ENCODE measurements at places on chromosomes 4 and X.

DNA sequence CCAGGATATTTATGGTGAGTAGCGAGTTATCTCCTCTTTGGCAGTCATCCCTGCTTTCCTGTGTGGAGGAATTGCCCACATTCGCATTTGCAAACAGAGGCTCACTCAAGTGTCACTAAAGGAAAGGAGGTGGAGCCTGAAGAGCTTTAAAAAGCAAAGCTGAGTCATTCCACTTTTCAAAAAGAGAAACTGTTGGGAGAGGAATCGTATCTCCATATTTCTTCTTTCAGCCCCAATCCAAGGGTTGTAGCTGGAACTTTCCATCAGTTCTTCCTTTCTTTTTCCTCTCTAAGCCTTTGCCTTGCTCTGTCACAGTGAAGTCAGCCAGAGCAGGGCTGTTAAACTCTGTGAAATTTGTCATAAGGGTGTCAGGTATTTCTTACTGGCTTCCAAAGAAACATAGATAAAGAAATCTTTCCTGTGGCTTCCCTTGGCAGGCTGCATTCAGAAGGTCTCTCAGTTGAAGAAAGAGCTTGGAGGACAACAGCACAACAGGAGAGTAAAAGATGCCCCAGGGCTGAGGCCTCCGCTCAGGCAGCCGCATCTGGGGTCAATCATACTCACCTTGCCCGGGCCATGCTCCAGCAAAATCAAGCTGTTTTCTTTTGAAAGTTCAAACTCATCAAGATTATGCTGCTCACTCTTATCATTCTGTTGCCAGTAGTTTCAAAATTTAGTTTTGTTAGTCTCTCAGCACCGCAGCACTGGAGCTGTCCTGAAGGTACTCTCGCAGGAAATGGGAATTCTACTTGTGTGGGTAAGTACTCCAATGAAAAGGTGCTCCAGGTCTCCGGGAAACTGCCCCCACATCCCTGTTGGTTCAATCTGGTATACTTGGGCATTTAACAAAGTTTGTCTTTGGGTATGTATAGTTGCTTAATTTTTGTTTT lies at the start of gene EGF:
Gene EGF (plus strand): TSS at position 178 of the 890 bp plus-strand sequence. CDS start 453 bp downstream, at position 631.
- no peak for DNase-seq

GRCh38 chr4:55439023-55439422 lies 43.3 kb downstream of the TMEM165 start:
- no peak for DNase-seq

DNA sequence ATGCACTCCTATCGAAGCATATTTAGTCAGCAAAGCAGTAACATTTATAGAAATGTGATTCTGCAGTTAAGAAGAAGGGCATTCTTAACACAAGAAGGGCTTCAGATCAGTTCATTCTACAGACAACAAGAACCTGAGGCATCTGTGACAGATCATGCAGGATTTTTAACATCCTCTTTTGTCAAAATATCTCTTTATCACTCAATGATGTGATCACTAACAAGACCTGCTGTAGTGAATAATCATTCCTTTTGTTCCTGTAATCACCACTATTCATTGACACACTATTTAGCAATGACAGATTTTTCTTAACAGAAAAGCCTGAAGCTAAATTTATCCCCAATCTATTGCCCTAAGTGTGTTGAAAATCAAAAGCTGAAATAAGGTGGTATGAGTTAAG lies 47.8 kb upstream of the ARHGAP24 start:
- DNase-seq = no peak

- no peak for DNase-seq
Measured at GRCh38 chr4:153809307-153809706, 20.4 kb upstream of the SFRP2 start.

GRCh38 chr4:123081971-123082370 lies 159.6 kb upstream of the NUDT6 start:
- DNase-seq = no peak

DNA sequence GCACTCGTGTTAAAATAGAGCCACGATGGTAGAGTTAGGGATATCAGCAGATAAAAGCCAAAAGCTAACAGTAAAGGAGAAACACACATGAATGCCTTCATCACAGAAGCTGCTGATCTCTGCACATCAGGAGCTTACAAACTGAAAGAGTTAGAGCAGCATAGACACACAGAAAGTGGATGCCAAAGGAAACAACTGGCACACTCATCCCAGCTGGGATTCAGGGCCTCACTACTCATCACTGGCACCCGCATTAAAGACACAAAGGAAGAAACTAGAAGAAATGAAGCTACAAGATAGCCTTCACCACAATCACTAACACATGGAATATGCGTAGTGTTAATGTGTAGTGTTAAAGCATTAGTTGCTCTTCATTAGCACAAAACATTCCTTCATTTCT lies 156.4 kb upstream of the TBL1X start:
- DNase-seq = no peak

DNA sequence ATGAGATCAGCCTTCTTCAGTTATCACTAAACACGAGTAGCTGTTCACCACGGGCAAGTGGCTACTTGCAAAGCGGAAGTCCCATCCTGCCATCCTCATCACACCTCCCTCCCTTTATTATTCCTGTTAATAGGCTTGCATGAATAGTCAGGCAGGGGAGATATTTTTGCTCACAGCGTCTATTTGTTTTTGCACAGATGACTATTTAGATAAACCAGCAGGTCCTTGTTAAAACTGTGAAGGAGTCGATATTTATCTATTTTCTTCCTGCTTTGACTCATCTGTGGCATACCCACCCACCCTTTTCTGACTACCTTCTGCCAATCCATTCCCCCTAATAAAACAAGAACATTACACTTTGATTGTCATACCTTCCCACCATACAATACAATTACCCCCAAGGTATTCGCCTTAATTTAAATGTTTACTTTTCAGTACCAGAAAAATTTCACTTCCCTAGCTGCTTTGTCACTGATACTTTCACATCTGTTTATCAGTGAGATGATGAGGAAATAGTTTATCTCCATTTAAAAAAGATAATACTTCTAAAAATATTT lies 96.6 kb upstream of the BANK1 start:
- DNase-seq = no peak

- DNase-seq = no peak
Measured at GRCh38 chrX:143694885-143695284, 25.7 kb downstream of the SPANXN2 start.

DNA sequence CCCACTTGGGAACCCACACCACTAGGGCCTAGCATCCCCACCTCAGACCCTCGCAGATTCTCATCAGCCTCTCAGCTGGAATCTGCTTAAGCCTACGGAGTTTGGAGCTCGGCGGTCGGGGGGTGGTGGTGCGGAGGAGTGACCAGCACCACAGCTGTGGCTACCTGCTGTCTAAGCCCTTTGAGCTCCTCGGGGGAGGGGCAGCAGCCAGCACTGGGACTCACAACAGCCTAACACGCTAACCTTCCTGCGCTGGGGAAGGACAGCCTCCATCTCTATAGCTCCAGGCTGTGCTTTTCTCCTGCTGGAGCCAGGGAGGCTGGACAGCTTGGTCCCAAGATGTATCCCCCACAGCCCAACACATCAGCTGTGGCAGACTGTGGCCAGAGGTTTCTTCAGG lies 281.5 kb downstream of the USP46 start:
- no peak for DNase-seq

- DNase-seq = no peak
Measured at GRCh38 chrX:39157796-39158195, 356.5 kb downstream of the MID1IP1 start.

GRCh38 chrX:39144956-39145355 lies 343.7 kb downstream of the MID1IP1 start:
- no peak for DNase-seq

- no peak for DNase-seq
Measured at GRCh38 chr4:71648448-71648847, 135.4 kb downstream of the GC start.

DNA sequence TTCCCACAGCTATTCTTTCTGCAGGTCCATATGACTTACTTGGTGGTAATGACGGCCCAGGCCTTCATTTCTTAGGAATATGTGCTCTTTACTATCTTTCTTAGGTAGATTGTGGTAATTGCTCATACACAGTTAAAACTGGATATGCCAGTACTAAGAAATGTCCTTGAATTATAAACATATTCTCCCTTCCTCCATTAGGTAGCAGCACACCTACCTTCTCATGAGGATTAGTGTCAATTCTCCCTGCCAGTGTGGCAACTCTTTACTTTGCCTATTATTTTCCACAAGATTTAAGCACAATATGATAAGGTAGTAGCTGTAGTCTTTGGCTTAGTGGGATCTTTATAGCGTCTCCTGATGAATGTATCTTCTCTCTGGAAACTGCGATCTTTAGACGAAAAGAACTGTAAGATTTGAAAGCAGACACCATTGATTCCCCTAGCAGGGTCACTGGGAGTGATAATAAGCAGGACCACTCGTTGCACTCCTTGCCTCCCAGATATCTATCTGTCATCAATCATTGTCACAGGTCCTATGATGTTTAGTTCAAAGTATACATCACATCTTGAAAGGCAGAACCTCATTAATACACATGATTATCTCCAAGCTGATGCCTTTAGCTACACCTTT lies 1240.7 kb downstream of the C4orf33 start:
- DNase-seq = no peak

DNA sequence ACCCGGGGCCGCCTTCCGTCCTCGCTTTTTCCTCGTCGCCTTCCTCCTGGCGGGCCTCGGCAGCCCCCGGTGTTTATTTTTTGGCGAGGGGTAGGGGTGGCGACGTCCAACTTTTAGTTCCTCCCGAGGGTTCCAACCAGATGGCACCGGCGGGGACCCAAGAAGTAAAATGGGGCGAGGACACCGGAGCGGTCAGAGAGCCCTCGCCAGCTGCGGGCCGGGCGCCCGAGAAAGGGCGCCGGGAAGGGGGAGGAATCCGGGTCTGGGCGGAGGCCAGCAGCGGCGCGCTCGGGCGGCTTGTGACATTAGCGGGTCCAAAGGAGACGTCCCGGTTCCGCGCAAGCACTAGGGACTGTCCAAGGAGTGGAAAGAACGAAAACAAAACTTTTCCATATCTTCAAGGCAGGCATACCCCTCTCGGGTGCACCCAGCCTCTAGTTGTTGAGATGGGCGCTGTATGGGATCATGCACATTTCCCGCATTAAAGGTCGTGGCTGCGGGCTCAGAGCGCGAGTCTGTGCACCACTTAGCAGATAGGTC lies 691 bp upstream of the USP46 start:
- DNase-seq = no peak

DNA sequence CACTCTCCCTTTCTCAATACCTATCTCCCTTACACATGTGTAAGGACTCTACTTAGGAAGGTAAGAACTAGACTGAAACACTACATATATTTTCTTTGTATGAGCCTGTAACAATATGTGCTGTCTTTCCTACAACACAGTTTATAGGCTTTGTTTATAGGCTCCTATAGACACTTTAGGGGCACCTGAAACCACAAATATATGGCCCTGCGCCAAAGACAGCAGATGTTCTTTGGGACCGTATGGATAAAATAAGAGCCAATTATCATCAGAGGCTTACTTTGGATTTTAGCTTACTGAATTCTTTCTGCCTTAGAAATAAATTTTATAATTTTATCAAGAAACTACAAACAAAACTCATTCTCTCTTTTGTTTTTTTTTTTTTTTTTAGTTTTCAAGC lies 16.6 kb upstream of the CXCL3 start:
- DNase-seq = no peak

DNA sequence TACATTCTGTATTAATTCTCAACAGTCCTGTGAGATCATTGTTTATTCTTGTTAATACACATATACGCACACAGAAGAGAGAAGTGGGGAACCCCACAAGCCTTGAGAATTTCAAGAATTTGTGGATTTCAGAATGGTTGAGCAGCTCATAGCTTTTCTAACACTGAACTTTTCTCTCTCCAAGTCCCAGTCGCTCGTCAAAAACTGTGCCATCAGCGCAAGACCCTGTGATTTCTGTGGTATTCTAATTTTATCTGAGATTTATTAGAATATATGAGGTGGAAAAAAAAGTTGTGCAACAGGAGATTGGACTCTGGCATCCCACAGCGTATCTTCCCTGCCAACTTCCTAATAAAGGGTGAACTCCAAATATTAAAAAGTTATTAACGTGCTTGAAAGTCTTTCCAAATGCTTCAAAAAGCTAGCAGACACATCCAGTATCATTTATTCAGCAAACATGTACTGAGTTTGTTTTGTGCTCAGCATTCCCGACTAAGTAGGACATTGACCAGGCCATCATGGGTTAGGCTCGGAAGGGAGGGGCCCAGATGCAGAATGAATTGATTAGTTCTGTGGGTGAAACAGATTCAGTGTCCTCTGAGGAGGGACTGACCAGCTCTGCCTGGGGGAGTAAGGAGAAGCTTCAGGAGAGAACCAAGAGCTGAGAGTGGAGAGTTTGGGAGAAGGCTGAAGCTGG lies 165.6 kb downstream of the CBR4 start:
- DNase-seq = no peak

DNA sequence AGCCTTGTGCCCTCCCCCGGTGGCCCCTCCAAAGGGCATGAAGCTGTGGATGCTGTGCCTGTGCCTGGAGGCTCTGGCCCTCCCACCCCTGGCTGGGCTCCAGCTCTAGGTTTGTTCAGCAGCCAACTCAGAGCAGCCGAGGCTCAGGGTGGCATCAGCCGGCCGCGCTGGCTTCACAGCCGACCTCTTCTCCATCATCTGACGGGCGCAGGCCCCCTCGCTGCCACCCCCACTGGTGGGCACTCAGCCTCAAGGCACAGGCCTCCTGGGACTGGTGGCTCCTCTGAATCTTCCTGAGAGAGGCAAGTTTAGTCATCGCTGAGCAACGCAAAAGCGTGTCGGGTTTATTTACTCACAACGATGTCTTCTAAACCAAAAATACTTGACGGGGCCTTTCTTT lies 46.0 kb downstream of the PCGF3 start:
- DNase-seq = no peak

- DNase-seq = no peak
Measured at GRCh38 chr4:146490106-146490505, 31.6 kb downstream of the SLC10A7 start.

GRCh38 chr4:4724321-4724720 lies 135.1 kb upstream of the MSX1 start:
- no peak for DNase-seq

- no peak for DNase-seq
Measured at GRCh38 chr4:153497988-153498967, 32.1 kb downstream of the TMEM131L start.
